Right forelimb (tissue), 1 donor: ENCODE measurements at places on chromosomes 2 and 18.

DNA sequence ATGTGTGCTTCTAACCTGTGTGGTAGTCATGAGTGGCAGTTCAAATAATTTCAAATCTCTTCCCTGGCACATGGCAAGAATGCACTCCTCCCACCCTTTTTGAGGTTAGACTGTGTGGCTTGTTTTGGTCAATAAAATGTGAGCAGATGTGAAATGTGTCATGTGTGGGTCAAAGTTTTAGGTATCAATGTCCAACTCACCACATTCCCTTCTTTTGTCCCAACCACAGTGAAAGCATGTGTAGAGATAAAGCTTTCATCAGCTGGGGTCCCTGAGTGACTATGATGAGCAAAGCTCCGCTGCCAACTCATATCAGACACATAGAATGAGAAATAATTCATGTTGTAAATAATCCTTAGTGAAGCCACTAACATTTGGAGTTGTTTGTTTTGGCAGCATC is 118.2 kb downstream of the PAX3 start:
- DNase-seq = no peak

GRCh38 chr18:69883781-69884180 is 63.9 kb downstream of the CD226 start:
- no peak for DNase-seq

DNA sequence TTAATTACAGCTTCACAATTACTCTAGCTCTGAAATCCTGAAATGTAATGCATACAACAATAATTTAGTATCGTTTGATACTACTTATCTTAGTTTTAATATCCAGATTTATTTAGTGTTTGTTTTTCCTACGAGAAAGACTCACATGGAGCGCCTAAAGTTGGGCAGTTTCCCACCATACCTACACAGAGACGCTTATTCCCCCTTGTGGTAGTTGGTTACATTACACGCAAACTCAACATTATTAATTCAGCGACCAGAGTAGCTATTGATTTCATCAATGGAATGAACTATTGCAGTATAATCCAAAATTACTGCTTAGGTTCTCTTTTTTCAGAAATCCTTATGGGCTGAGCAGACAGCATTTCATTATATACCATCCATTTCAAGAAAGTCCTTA is 164.0 kb upstream of the REG3G start:
- no peak for DNase-seq

DNA sequence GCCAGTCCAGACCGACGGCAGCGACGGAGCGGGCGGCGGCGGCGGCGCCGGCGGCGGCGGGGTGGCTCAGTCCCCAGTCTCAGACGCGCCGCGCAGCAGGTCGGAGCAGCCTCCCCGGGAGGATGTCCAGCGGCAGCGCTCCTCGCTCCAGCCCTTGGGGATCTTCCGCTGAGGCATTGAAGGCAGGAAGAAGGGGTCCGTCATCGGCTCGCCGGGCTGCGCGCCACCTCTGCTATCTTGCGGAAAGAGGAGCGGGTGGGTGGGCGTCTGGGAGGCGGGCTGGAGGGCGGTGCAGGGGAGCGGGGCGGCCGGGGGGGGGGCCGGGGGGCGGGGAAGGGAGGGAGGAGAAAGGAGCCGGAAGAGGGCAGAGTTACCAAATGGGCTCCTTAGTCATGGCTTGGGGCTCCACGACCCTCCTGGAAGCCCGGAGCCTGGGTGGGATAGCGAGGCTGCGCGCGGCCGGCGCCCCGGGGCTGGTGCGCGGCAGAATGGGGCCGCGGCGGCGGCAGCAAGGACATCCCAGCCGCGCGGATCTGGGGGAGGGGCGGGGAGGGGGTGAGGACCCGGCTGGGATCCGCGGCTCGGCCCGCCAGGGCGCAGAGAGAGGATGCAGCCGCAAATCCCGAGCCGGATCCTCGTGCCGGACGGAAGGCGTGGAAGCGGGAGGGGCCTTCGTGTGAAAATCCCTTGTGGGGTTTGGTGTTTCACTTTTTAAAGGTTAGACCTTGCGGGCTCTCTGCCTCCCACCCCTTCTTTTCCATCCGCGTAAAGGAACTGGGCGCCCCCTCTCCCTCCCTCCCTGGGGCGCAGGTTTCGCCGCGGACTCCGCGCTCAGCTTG is at the start of gene NETO1:
Gene NETO1 (minus strand): TSS at position 242 of the 839 bp plus-strand sequence. CDS start 696 bp downstream, outside the sequence.
- DNase-seq = no peak

DNA sequence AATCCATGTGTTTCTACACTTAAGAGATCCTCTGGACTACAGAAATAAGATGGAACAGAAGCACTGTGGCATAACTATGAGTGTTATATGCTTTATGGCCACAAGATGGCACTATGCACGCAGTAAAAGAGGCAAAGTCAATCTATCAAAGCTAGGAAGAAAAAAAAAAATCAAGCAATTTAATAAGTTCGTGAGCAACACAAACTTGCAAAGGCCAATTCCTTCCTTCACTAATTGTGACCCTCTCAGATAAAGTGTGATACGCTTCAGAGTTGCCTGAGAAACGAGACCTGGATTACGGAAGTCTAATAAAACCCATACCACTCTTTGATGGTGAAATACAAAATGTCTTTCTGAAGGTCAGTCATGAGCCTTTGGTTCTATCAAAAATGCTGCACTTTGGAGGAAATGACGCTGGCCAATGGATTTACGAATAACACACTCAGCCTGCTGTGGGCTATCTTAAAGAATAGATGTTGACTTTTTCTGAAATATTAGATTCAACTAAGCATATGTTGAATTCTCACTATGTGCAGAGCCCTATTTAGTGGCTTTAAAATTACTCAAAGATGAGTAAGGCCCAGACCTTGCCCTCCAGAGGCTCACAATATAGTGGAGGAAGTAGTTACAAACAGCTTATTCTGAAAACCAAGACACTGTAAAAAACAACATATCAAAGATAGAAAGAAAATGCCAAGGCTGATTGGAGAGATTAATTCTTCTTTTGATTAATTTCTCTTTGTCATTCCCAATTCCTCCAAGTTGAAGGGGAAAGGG is 35.5 kb upstream of the TTR start:
- DNase-seq = no peak

- no peak for DNase-seq
These were observed 634.0 kb downstream of the LRP1B start for GRCh38 chr2:141496810-141497209.

GRCh38 chr2:180890781-180891180 is 89.6 kb upstream of the UBE2E3 start:
- DNase-seq = no peak

GRCh38 chr2:186724736-186725135 is 30.9 kb downstream of the FAM171B start:
- DNase-seq = no peak
